ENCODE measurements at places on chromosomes 13 and 19.
A peak's percentile ranks its signal among the peaks of the same experiment; 100 is the strongest.

DNA sequence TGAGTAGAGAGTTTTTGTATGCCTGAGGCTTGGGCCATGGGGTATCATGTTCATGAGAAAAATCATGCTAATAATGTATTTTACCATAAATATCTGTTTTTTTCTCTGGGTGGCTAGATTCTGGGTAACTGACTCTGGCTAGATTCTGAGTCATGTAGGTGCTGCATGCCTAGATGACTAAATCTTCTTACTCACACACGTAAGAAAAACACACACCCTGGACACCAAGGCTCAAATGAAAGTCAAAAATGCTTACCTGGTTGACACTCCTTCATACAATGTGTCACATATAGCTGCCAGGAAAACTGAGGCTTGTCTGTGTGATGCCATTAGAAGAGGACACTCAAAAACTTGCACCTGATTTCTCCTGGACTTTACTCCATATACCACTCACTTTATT lies 597.4 kb upstream of the SLITRK1 start:
- no peak for DNase-seq

DNA sequence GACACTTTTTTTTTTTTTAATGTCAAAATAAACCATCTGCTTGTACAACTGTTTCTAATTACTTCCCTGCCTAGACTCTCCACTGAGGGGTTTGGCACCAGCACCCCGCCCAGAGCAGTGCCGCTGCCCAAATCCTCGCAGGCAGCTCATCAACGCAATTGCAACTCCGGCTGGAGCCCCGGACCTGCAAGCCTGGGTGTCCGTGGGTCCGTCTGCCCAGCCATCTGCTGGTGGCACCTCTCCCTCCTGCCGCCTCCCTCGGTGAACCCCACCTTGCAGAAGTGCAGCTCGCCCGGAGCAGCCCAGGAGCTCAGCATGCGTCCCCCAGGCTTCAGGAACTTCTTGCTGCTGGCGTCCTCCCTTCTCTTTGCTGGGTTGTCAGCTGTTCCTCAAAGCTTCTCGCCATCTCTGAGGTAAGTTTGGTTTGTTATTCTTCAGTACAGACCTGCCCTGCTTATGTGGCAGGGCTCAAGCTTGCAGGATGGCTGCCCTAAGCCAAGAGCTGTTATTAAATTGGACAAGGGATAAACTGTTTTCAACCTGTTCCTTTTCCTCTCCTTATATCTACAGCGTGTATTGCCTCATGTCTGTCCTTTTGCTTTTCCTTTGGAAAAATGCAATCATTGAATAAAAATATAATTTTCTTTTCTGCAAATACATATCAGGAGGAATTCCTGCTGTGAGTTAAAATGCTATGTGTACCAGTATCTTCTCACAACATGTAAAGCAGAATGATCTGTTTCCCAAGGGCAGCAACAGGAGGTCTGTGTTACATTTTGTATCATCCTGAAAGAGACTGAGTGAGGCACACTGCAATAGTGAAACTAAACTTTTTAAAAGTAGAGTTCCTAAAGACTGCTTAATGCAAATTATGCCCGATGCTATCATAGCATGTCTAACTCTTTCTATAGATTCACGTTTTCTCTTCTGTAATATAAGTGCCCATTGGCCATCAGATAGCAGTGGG lies at the start of gene ITGBL1:
ITGBL1 (plus strand) TSS at position 157 of the 967 bp plus-strand sequence; CDS start at position 316, 159 bp downstream.
- peak; percentile 73 for DNase-seq

DNA sequence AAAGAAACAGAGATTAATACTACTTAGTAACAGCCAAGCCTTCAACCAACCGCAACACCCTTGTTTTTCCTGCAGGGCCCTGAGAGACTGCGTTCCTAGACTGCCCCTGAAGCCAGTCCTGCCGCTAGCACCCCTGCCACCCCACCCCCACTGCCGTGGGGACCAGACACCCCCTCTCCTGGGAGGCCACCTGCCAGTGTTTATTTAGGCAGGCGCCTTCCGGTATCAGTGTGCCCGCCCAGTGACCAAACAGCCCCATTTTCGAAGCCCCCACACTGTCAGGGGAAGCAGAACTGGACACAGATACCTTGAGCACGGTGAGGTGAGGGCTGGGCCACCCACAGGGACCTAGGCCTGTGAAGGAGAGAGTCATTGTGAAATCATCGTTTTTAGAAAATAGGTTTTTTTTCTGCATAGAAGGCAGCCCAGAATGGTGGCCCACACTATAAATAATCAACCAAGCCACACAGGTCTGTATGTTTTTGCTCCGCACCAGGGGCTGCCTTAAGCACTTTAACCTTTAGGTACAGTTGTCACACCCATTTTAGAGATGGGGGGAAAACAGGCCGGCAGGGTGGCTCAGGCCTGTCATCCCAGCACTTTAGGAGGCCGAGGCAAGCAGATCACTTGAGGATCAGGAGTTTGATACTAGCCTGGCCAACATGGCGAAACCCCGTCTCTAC lies 3.5 kb upstream of the TLE5 start:
- no peak for DNase-seq

DNA sequence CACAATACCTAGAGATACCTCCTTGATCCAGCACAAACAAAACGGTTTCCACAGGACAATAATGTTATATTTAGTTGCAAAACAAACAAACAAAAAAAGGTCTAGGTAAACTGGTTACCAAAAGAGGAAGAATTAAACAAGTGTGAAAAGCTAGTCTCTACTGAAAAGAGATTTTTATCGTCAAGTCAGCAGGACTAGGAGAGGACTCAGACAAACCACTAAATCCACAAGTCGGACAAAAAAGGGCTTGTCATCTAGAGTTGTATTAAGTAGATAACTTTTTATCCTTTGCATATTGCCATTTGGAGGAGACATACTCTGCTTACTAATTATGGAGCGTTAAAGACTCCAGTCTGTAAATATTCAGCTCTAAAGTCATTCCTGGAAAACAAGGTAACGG lies 9.9 kb upstream of the KPNA3 start:
- DNase-seq: no peak

- DNase-seq: no peak
Observed at GRCh38 chr19:30340771-30341561, 31.2 kb upstream of the ZNF536 start.

GRCh38 chr19:43638214-43638994 lies 1.2 kb downstream of the CADM4 start:
- DNase-seq: no peak

DNA sequence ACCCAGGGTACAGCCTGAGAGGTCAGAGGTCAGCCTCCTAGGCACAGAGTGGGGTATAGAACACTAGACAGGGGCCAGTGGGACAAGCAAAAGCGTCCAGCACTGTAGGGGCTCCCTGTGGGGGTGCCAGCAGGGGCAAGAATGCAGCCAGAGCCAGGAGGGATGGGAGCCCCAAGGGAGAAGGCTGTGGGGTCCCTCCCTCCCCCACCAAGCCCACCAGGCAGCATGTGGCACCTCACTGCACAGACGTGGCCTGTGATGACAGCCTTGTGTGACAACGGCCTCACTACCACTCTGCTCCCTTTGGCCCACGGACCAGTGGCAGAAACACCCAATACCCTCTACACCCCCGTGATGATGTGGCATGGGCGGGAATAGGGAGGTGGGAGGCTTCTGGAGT lies 10.1 kb downstream of the ARMC6 start:
- DNase-seq: no peak

- DNase-seq: peak; percentile 24
Observed at GRCh38 chr19:6639439-6639838, 30.5 kb downstream of the TNFSF14 start.

All from RPMI7951 (cell line).